ENCODE measurements at places on chromosomes 4 and X.

GRCh38 chrX:63657821-63658220, 127.2 kb downstream of the ARHGEF9 start:
- peak; percentile 85 for DNase-seq

DNA sequence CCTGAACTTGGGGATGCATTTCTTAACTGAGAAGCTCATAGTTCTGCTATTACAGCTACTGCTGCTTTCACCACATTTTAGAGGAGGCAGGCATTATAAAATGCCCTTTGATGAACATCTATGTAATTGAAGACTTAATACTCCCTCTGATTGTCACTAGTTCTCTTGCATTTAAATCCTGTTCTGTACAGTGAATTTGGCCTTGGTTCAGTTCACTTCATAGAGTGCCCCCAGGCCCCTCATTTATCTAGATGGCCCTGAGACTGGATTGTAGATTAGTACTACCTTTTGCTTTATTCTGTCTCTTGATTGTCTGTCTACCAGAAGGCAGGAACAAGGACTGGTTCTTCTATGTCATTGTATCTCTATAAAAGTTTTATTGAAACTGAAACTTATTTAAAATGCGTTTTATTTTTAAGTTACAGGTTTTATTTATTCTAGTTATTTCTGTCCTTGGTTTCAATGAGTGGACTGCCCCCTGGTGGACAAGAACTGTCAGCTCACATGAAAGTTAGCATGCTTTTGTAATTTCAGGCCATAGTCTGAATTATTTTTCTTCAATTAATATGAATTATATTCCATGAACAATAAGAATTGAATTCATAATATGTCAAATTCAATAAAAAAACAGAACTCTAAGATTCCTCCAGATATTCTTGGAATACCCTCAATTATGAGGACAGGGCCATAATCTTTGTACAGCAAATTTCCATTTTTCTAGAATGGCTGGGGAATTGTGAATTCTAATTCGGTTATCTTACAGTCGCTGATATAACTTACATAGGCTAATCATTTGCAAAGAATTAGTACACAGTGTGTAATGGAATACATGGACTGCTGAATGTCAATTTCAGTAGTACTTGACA, 47.2 kb upstream of the TMEM33 start:
- DNase-seq, result peak; percentile 77

DNA sequence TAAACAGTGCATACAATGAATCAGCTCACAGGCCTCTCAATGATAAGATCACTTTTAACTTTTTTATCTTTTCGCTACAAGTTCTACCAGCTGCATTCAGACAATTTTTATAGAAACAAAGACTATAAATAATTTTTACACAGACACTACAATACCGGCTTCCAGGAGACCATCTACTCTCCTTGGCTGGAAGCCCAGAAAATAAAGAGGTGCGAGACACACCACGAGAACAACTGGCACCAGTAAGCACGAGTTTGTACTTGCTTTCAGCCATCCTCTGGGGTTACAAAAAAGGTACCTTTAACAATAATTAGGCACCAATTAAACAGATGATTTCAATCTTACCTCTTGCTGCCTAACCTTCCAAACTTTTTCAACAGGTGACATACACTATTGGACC, 11.2 kb upstream of the PRDX4 start:
- DNase-seq, result no peak

DNA sequence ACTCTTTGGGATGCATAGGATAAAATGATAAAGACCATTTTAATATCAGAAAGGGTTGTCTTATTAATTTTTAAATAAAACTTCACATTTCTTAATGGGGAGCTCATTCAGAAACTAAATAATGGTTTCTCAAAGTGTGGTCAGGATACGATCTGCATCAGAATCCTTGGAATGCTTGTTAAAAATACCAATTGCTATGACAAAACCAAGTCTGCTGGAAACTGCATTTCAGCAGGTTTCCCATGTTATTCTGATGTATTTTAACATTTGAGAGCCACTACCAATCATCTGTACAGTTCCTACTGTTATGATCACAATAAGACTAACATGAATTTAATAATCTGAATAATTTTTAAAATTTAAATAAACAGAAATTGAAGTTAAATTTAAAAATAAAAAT, 115.1 kb downstream of the SOWAHB start:
- DNase-seq, result peak; percentile 83

DNA sequence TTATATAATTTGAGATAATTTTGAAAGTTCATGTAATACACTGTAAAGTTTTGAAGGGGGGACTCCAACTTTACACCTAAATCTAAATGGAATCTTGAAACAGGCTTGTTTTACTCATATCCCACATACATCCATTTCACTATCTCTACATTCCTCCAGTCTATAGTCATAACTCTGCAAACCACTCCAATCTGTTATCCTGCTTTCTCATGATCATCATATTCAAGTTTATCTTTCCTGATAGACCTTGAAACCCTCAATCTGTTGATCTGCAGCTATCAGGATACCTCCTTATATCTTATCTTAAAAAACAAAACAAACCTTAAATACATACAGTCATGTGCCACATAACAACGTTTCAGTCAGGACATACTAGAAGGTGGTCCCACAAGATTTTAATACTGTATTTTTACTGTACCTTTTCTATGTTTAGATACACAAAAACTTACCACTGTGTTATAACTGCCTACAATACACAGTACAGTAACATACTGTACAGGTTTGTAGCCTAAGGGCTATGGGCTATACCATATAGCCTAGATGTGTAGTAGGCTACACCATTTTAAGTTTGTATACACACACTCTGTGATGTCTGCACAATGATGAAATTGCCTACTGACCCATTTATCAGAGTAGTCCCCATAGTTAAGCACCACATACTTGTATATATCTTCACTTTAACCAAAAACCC, 14.0 kb downstream of the CHIC2 start:
- peak; percentile 39 for DNase-seq

GRCh38 chr4:125389713-125390112, 75.0 kb downstream of the FAT4 start:
- peak; percentile 94 for DNase-seq

GRCh38 chr4:21806991-21807390, 141.6 kb downstream of the KCNIP4 start:
- DNase-seq, result no peak

- DNase-seq, result peak; percentile 50
These were observed 99.5 kb downstream of the EFHC2 start for GRCh38 chrX:44244008-44244407.

DNA sequence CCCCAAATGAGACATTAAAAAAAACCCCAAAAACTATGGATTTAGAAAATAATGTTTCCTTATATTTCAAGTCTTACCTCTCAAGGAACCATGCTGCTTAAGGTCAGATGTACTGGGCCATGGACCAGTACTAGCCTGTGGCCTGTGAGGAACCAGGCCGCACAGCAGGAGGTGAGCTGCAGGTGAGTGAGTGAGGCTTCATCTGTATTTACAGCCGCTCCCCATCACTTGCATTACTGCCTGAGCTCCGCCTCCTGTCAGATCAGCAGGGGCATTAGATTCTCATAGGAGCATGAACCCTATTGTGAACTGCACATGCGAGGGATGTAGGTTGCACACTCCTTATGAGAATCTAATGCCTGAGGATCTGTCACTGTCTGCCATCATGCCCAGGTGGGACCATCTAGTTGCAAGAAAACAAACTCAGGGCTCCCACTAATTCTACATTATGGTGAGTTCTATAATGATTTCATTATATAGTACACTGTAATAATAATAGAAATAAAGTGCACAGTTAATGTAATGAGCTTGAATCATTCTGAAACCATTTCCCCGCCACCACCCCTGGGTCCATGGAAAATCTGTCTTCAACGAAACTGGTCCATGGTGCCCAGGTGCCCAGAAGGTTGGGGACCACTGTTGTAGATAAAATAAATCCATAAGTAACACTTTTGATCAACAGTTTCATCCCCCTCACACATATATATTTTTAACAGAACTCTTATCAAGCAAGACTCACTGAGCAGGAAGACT, 105.3 kb upstream of the CBR4 start:
- no peak for DNase-seq

GRCh38 chrX:38211891-38212635, 8.6 kb downstream of the SRPX start:
- peak; percentile 88 for DNase-seq

Measured in fibroblast of pulmonary artery (primary cell).